Activated CD4-positive, alpha-beta T cell treated with anti-CD3 and anti-CD28 coated beads for 48 hours (primary cell): ENCODE measurements at places on chromosomes 3 and 15.
A peak's percentile ranks its signal among the peaks of the same experiment; 100 is the strongest.

DNA sequence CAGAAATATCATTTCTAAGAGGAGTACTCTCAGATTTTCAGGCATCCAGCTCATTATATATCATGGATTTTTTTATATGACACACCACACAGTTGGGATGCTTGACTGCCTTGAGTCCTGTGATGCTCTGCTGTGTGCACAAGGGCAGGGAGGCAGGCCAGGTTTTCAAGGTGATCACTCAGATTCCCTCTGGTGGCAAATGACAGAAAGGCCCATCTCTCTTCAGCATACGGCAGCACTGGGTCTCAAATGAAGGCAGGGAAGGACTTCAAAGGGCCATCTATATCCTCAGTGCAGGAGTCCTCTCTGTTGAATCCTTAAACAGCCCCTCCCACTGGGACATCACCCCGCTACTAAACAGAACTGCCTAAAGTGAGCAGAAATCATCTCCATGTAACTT lies 54.8 kb upstream of the MYO5C start:
- DNase-seq = no peak

- no peak for DNase-seq
Measured at GRCh38 chr3:58122936-58123700, 87.7 kb downstream of the DNASE1L3 start.

GRCh38 chr15:65994832-65995231 lies 125.5 kb downstream of the RAB11A start:
- DNase-seq = no peak

DNA sequence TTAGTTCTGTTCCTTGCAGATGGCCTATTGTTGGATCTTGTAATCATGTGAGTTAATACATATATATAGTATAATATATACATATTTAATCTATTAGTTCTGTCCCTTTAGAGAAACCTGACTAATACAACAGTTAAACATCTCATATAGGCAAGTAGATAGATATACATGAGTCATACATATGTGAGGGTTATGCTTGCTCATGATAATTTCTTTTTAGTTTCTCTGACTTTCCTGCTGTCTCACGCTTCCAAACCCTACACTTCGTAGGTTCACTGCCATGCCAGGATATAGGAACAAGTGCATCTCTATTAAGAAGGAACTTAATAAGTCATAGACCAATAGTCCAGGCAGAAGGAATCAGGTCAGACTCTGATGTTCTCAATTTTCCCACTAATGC lies 16.8 kb upstream of the CLDN16 start:
- DNase-seq = no peak

GRCh38 chr3:87046241-87046640 lies 55.3 kb upstream of the VGLL3 start:
- no peak for DNase-seq

DNA sequence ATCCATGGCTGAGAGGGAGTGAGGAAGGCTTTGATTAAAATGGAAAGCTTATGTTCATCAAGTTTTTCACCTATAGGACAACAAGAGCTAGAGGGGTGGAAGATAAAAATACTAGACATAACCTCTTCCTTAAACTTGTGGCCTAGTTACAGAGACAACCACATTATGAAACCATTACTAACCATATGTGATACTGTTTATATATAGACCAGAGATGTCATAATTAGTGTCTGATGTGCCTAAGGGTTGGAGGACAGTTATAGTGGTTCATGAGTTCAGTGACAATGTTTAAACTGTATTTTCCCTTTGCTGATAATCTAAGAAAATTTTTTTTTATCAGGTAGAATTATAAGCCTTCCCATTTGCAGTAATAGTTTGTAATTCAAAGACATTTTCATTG lies 23.7 kb downstream of the PHLDB2 start:
- DNase-seq = no peak

DNA sequence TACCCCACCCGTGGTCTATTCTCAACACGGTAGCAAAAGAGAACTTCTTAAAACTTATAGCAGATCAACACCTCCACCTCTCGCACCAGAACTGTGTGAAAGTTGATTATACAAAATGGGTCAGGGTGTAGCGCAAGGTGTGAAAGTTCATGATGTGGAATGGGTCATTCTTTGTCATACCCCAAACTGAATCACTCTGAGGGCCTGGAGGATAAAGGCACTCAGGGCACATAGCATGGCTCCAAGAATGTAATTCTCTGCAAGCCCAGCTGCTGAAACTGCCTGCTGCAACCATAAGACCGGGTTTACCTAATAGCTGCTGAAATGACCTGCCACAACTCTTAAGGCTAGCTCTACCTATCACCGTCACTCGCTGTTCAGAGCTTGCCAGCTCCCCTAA lies 70.0 kb downstream of the FOXP1 start:
- DNase-seq = no peak

DNA sequence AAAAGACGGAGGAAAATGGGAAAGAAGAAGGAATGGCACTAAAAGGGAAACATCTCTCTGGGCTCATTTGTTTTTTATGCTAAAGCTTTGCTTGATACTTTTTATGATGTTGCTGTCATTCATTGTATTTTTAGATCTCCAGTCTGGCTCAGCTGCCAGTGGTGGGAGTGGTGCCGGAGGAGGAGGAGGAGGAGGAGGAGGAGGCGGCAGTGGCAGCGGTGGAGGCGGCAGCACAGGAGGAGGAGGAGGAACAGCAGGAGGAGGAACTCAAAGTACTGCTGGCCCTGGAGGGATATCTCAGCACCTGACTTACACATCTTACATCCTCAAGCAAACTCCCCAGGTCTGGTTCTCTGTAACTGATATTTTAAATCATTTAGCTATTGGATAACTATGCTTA lies 49.6 kb downstream of the MAP6D1 start:
- no peak for DNase-seq

GRCh38 chr15:58777107-58777506 lies 6.0 kb downstream of the MINDY2 start:
- no peak for DNase-seq

DNA sequence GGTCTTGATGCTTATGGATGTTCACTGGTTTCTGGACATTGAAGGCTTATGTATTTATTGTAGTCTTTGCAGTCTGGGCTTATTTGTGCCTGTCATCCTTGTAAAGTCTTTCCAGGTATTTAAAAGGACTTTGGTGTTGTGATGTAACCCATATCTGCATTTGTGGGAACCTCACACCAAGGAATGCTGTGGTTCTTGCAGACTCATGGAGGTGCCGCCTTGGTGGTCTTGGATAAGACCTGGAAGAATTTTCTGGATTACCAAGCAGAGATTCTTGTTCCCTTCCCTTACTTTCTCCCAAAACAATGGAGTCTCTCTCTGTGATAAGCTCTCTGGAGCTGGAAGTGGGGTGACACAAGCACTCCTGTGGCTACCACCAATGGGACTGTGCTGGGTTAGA lies 363.5 kb upstream of the NECTIN3 start:
- no peak for DNase-seq

- DNase-seq = no peak
Measured at GRCh38 chr15:26038693-26039092, 175.6 kb upstream of the ATP10A start.

GRCh38 chr15:70609889-70610288 lies 153.5 kb downstream of the UACA start:
- no peak for DNase-seq

- peak; percentile 9 for DNase-seq
Measured at GRCh38 chr15:52803467-52804306, 13.6 kb upstream of the ONECUT1 start.

DNA sequence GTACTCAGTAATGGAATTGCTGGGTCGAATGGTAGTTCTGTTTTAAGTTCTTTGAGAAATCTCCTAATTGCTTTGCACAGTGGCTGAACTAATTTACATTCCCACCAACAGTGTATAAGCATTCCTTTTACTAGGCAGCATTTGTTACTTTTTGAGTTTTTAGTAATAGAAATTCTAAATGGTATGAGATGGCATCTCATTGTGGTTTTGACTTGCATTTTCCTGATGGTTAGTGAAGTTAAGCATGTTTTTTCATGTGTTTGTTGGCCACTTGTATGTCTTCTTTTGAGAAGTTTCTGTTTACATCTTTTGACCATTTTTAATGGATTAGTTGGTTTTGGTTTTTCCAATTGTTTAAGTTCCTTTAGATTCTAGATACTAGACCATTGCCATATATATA lies 28.4 kb downstream of the TP63 start:
- no peak for DNase-seq

DNA sequence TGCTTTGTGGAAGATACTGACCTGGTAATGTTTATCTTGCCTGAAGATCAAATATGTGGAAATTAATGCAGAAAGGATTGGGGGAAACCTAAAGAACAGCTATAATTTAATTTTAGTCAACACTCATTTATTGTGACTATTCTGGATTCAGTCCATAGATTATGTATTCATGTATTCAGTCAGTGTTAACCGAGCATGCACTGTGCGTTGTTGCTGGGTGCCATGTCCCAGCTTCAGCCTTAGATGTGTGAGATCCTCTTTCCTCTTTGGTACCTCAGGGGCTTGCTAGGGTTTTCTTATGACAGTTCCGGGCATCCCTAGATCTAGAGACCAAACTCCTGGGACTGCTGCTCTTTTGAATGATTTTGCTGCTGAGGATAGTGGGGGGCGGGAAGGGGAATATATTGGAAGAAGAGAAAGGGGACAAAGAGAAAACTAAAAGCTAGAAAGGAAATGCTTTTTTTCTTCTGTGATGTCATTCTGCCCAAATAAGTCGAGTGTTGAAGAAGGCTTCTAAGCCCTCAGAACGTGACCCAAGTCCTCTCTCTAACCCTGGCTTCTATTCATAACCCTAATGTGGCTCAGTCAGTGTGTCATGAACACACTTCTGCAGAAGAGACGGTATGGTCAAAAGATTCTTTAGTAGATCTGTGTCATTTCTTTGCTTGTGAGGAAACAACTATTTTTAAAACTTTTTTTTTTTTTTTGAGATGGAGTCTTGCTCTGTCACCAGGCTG lies 33.5 kb downstream of the STARD9 start:
- DNase-seq = peak; percentile 8

GRCh38 chr3:167450195-167450594 lies 23.6 kb downstream of the SERPINI2 start:
- DNase-seq = no peak

GRCh38 chr3:102036472-102036871 lies 187.2 kb downstream of the NFKBIZ start:
- no peak for DNase-seq

DNA sequence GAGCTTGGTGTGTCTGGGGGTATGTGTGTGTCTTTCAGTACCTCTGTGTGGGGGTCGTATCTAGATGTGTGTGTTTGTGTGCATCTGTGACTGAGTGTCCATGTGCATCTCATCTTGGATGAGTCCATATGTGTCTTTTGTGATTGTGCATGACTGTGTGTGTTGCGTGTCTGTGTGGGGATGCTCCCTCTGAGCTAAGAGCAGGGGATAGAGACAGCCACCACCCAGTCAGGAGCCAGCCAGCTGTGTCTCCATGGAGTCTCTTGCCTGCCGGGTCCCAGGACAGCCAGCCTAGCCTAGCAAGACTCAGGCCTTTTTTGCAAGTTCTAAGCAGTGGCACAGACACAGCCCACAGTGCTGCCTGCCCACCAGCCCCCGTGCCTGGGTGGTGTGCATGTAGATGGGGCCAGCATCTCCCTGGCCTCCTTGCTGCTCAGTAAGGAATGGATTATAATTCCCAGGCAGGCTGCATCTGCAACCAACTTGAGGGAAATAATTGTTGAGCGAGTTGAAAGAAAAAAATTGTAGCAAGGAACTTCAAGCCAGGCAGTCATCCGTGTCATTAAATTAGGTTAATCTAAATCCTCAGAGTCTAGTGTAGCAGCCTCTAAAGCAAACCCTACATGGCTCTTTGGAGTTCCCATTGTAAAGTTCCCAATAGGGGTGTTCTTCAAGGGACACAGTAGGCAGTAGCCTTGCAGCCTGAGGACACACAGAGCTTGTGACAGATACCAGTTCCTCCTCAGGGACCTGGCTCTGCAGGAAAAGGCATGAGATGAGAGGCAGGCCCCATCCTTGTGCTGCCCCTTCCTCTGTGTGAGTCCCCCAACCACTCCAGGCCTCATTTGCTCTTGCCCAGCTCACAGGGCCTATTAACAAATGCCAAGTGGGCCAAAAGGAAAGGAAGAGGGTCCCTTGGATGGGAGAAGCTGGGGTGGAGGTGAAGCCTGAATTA lies 35.9 kb upstream of the MRPS22 start:
- DNase-seq = no peak

DNA sequence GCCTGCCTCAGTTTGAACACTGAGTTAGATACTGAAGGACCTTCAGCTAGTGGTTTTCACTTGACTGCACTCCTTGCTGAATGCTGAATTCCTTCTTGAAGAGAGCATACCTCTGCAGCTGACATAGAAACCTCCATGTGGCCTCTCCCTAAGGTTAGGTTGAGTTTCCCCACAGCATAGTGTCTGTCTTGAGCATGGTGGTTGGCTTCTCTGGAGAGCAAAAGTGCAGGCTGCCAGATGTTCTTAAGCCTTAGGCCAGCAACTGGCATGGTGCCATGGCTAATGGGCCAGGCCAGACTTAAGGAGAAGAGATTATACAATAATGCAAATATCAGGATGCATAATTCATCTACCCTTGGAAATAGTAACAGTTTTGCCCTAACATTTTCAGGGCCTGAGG lies 545.6 kb upstream of the ZNF385D start:
- DNase-seq = no peak

DNA sequence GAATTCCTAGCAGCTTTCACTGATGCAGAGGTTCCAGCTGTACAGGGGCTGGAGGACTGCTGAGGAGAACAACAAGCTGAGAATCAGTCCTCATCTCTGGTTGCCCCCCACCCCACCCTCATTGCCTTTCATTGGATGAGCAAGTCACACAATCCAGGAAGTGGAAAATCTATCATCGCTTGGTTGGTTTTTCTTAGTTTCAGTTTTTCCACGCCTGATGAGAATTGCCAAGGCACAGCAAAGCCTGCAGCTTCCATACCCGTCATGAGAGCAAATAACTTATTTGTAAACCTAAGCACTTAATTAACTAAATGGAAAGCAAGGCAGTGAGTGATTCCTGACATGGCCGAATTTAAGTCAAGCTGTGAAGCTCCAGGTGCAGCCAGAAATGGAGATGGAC lies 21.4 kb upstream of the LIPC start:
- peak; percentile 39 for DNase-seq

DNA sequence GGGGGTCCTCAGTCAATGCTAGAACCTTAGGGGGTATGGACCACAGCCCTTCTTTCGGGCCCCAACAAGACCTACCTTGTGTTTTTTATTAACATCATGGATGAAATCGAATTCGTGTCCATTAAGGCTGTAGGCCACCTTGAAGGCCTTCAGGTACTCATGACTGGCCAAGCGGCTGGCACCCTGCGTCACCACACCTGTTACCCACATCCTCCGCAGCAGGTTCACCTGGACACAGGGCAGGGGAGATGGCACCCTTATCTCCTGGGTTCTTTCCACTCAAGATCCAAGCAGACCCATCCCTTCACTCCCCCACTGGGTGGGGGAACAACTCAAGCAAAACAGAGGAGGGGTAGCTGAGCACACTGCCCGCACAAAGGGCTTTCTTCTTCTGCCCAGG lies 6.6 kb downstream of the MFGE8 start:
- no peak for DNase-seq

DNA sequence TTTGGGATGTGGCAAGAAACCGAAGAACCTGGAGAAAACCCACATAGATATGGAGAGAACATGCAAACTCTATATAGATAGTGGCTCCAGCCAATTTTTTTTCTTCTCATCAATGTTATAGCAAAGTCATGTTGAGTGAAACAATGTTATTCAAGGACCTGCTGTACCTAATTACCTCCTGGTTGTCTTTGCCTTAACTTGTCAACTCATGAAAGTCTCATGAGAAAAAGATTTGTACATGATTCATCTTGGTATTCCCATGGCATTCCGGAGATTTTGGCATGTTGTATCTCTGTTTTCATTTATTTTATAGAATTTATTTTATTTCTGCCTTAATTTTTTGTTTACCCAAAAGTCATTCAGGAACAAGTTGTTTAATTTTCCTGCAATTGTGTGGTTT lies 303.8 kb upstream of the CDIN1 start:
- no peak for DNase-seq
